NCI-H1105 treated with DMSO at 0.1 percent for 48 hours (cell line): ENCODE measurements at places on chromosomes 7 and 10.

- DNase-seq = peak; percentile 99
Measured at GRCh38 chr7:23474094-23474828, 4.0 kb upstream of the IGF2BP3 start.

DNA sequence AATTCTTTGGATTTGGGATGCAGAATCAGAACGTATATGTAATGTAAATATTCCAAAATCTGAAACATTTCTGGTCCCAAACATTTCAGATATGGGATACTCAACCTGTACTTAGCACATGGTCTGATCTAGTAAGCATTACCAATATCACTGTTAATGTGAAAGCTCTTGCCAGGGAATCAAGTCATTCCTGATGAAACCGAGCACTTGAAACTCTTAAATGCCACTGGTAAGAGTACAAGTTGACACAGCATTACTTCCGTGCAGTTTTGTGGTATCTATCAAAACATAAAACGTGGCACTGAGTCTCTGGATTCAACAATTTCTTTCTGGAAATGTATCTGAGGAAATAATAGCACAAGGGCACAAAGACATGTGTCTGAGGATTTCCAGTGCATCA, 155.7 kb downstream of the RTKN2 start:
- no peak for DNase-seq

- DNase-seq = no peak
Measured at GRCh38 chr10:62443866-62444265, 69.7 kb downstream of the ZNF365 start.

GRCh38 chr10:35434533-35434932, 98.2 kb downstream of the CCNY start:
- no peak for DNase-seq

- DNase-seq = peak; percentile 15
Measured at GRCh38 chr10:110209454-110209925, 2.1 kb downstream of the MXI1 start.

GRCh38 chr7:18547509-18548187, 52.1 kb downstream of the HDAC9 start:
- DNase-seq = no peak

- DNase-seq = no peak
Measured at GRCh38 chr10:124636271-124636995, 107.7 kb downstream of the FAM53B start.

GRCh38 chr7:29485339-29486190, 78.1 kb upstream of the PRR15 start:
- DNase-seq = peak; percentile 37

GRCh38 chr10:3931224-3931623, 146.2 kb upstream of the KLF6 start:
- no peak for DNase-seq

- DNase-seq = no peak
Measured at GRCh38 chr7:130425796-130426195, 15.0 kb downstream of the CEP41 start.

DNA sequence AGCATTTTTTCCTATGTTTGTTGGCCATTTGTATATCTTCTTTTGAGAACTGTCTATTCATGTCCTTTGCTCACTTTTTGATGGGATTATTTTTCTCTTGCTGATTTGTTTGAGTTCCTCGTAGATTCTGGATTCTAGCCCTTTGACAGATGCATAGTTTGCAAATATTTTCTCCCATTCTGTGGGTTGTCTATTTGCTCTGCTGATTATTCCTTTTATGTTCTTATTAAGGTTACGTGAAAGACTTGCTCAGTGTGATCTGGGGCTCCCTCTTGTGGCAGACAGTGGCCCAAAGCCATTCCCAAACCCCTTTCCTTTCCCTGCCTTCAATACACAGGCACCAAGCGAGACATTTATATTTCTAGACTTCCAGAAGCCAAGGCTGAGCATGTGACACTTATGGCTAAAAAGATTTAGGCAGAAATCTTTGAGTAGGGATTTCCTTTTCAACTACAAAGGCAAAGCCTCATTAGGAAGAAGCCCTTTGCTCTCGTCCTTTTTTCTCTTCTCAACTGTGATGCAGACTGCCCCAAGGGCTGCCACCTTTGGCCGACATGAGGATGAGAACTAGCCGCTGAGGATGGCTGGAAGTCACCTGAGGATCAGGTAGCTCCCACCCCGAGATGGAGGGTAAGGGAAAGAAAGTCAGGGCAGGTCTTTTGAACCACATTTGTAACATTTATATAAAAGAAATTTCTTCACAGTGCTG, 23.6 kb downstream of the ST8SIA6 start:
- DNase-seq = peak; percentile 38

DNA sequence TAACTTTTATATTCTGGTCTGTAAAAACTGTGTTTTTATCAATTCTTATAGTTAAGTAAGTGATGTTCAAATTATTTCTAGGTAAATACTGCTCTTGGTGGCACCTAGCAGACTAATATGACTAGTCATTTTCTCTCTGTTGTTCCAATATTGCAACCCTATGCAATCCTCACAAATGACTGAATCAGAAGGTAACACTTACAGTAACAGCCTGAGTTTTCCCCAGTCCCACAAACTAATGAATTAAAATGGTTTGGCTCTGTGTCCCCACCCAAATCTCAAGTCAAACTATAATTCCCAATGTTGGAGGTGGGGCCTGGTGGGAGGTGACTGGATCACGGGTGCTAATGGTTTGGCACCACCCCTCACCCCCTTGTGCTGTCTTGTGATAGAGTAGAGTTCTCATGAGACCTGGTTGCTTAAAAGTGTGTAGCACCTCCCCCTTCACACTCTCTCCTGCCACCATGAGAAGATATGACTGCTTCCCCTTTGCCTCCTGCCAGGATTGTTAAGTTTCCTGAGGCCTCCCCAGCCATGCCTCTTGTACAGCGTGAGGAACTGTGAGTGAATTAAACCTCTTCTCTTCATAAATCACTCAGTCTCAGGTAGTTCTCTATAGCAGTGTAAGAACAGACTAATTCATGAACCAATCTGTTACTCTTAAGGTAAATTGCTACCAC, 43.5 kb downstream of the MTPN start:
- DNase-seq = no peak

DNA sequence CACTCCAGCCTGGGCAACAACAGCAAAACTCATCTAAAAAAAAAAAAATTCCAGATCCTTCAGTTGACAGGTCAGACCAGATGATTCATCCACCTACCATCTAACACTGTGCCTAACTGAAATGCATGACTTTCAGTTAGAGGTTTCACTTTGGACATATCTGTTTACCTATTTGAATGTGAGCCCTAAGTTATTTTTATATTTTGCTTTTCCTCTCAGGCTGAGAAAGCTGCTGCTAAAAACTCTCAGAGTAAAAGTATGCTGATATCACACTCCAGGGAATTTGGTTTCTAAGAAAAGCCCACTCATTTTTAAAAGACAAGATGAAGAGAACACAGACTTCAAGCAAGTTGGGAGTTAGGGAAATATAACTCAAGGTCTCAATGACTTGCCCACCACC, 126.0 kb downstream of the SGMS1 start:
- DNase-seq = no peak

DNA sequence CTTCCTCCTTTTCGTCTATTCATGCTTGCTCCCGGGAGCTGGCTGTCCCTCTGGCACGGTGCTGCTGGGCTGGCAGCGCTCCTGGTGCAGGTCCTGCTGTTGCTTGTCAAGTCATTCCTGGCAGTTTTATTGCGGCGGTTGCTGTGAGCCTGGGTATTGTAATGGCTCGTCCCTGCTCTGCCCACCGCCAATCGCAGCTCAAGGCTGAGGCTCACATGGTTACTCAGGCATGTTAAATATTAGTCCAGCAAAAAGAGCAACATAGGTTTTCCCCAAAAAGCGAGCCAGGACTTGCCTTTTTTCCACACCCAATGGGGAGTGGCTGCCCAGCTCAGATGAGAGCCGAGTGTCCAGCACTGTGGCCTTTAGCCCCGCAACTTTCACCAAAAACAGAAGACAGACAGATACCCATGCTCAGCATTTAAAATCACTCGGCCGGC, 492.9 kb upstream of the FOXK1 start:
- peak; percentile 75 for DNase-seq

DNA sequence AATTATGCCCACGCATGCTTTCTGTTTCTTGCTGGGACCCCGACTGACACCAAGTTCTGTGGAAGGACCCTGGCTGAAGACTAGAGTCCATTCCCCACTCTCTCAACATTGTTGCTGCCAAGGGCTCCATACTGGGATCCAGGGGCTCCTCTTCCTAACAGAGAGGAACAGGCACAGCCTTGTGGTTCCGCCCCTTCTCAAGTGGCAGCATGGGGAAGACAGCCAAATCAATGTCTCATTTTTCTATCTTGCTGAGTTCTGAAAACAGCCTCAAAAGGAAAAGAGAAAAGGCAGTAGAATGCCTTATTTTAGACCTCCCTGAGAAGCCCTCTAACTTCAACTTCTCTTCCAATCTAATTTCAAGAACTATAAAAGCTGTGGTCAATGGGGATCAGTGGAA, 23.7 kb upstream of the LAMB1 start:
- peak; percentile 10 for DNase-seq

GRCh38 chr10:120336911-120337540, 120.0 kb upstream of the PLPP4 start:
- DNase-seq = peak; percentile 18

DNA sequence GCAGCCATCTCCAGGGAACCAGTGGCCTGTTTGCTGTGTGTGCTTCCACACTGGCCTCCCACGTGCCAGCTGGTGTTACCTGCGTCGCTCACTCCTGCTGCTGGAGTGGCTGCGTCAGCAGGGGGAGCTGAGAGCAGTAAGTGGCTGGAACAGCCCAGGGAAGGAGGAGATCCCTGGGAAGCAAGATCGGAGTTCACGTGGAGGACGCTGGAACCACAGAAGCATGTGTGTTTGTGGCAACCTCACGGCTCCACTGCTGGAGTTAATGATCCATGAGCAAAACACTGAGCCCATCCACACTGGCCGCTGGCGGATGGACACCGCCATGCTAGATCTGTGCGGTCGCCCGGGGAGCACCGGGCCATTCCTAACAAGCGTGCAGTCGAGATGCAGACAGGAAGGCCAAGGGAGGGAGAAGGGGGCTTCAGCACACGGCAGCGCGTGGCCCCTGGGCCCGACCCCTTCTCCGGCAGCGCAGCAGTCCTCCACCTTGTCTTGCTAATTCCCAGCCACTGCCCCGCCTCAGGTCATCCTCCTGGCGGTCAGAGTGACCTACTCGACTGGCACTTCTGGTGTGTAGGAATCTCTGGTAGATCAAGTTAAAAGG, 68.5 kb upstream of the EEPD1 start:
- DNase-seq = no peak

DNA sequence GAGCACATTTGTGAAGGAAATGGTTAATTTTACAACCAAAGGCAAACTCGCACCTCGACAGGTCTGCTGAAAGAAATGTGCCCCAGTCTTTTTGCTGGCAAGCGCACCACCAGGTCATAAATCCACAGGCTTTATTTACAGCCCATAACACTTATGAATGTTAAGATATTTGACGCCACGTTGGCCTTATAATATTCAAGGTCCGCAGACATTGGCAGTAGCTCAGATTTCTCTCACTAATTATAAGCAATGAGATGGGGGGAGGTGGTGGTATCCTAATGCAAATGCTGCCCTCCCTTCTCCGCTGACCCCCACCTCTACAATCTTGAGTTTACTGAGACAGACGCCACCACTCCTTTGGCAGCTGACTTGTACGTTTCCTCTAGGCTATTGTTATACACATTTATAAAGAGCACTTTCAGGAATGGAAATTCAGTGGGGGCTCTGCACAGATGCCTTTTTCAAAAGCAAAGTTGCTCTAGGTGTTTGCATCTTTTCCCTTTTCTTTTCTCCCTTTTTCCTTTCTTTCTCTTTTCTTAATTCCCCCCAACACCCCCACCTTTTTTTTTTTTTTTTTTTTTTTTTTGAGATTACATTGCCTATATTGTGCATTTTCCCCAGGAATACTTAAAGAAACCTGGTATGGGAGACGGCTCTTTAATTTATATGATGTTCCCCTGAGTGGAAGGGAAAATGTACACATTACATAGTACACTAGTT, 6.7 kb downstream of the TCF7L2 start:
- no peak for DNase-seq

GRCh38 chr10:18793951-18794350, 134.7 kb downstream of the ARL5B start:
- DNase-seq = peak; percentile 4

- DNase-seq = no peak
Measured at GRCh38 chr10:22801785-22802184, 87.4 kb upstream of the PIP4K2A start.

DNA sequence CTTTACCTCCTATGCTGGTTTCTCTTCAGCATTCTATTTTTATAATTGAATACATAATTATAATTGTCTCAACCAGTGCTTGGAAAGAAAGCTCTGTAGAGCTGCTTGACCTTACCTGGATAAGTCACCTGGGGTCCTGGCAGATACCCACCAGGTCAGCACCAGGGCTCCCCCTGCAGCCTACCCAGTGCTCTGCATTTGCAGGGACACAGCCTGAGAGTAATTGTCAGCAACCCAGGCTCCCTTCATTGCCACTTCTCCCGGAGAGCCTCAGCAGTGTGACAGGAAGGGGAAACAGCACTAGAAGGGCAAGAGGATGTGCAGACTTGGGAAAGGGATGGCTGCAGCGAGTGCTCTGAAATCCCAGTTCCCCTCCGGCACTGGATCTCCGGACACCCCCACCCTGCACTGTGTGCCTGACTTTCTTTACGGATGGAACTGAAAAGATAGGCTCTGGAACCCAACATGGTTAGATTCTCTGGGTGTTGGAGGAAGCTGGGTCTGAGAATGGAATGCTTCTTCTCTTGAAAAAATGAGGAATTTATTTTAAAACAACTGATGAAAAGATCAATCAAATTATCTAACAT, 11.4 kb upstream of the PAX4 start:
- peak; percentile 32 for DNase-seq

GRCh38 chr10:121796342-121796741, 131.5 kb downstream of the ATE1 start:
- DNase-seq = no peak

GRCh38 chr7:86592185-86592584, 51.5 kb upstream of the GRM3 start:
- DNase-seq = no peak

DNA sequence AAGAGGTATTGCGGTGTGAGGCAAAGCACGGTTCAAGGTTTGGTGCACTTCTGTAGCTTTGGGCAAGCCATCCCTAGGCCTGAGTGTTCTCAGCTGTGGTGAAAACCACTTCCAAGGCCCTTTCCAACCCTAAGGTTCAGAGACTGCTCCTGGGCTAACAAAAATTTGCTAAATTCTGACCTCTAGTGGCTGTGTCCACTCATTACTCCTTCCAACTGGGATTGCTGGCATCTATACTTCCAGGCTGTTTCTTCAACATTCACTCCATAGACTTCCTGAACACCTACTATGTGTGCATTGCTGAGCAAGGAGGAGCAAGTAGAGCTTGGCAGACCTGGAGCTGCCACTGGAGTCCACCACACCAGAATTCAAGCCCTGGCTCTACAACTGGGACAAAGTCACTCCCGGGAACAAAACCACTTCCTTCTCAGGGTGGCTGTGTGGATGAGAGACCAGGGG, 29.3 kb upstream of the SH3PXD2A start:
- peak; percentile 33 for DNase-seq

- peak; percentile 42 for DNase-seq
Measured at GRCh38 chr10:23314835-23315239, 29.8 kb downstream of the C10orf67 start.

DNA sequence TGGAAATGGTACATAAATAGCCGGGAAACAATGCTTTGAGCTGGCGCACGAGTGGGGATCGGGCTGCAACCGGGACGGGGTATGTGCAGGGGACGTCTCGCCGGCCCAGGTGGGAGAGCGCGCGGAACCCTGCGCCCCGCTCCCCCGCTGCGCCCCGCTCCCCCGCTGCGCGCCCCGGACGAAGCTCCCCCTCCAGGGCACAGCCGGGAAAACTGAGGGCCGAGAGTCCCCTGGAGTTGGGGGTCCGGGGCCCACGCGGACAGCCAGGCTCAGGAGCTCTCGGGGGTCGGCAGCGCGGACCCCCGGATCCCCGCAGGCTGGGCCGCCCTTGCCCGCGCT, 514 bp downstream of the RADIL start:
- no peak for DNase-seq

GRCh38 chr10:101902820-101903145, 59.2 kb upstream of the KCNIP2 start:
- DNase-seq = no peak
